ENCODE measurements at places on chromosomes 12 and 14.
A peak's percentile ranks its signal among the peaks of the same experiment; 100 is the strongest.

GRCh38 chr12:87661786-87662377 is 367.3 kb downstream of the C12orf50 start:
- peak; percentile 34 for DNase-seq

DNA sequence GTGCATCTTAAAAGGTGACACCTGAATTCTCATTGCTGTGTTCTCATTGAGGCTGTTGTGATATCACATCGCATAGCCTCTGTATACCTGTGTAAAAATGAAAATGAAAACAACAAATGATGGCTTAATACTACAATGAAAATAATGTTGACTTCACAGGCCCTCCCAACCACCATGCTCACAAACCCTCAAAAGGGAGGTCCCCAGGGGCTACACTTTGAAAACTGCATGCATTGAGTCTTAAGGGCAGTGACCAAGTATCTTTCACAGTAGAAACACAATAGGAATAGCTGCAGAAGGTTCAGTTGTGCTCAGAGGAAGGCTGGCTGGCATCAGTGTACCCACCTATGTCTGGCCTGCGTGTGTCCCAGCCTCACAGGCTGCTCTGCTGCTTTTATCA is 27.6 kb upstream of the KCNK13 start:
- no peak for DNase-seq

GRCh38 chr12:115640929-115641328 is 636.6 kb downstream of the MED13L start:
- DNase-seq, result no peak

GRCh38 chr12:58489394-58489793 is 430.9 kb downstream of the LRIG3 start:
- no peak for DNase-seq

- no peak for DNase-seq
Measured at GRCh38 chr14:52856139-52856538, 64.7 kb upstream of the GNPNAT1 start.

- DNase-seq, result no peak
Measured at GRCh38 chr12:113119980-113120669, 15.4 kb downstream of the RASAL1 start.

GRCh38 chr14:104223101-104224041 is 85.0 kb downstream of the KIF26A start:
- DNase-seq, result peak; percentile 22

All from NCI-H774 (cell line).